ENCODE measurements at places on chromosomes 13 and 19. TPM values are rescaled to one million over a fixed set of nuclear protein-coding genes. Genes with fewer than 3 reads are reported as not detected.

GPR18 gene
- 15.1 TPM for total RNA-seq

DNA sequence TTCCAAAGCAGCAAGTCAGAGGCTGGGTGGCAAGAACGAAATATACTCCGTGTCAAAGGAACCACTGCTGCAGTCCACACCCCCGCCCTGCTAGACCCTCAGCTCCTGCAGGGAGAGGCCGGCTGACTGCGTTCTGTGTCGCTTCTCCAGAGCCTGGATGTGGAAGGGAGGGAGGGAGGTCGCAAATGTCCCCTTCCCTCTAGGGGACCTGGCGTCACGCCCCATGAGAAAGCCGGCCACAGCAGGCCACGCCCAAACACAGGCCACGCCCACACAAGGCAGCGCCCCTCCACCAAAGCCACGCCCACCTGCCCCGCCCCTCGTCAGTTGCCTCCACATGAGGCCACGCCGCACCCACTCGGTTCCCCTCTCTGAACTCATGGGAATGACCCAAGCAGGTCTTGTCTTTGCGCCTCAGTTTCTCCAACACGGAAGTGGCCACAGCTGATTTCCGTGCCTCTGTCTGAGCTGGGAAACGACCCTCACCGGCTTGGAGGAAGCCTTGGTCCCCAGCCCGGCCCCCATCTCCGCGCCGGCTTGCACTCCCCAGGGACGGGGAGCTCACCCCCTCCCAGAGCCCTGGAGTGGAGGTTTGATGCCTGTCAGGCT lies 38.4 kb upstream of the TCF3 start:
- DNase-seq = peak; percentile 75

NPAS1 gene
- total RNA-seq = 8.4 TPM

- no peak for DNase-seq
Measured at GRCh38 chr19:5291588-5292193, 48.9 kb downstream of the PTPRS start.

- no peak for DNase-seq
Measured at GRCh38 chr13:99758460-99759162, 213.0 kb downstream of the ZIC5 start.

MBD3L1 gene
- total RNA-seq = not detected

- DNase-seq = no peak
Measured at GRCh38 chr13:29901710-29902631, 51.6 kb upstream of the UBL3 start.
